D721Med (cell line): ENCODE measurements at places on chromosomes 1 and 21.
A peak's percentile ranks its signal among the peaks of the same experiment; 100 is the strongest.

- DNase-seq = no peak
Observed at GRCh38 chr1:55329091-55329490, 113.9 kb upstream of the USP24 start.

- DNase-seq = no peak
Observed at GRCh38 chr1:40394491-40395172, 21.1 kb downstream of the SMAP2 start.

DNA sequence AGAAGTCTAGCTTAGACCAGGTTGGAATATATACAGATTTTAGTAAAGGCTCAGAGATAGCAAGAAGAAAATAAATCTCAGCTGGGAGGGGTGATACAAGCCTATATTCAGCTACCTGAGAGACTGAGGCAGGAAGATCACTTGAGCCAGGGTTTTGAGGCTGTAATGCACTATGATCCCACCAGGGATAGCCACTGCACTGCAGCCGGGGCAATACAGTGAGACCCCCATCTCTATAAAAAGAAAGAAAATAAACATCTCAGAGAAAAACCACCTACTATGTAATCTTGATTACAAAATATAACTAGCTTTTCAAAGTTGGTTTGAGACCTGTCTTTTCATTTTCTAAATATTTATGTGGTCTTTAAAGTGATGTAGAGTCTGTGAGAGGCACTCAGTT is 47.7 kb downstream of the IL23R start:
- DNase-seq = no peak

GRCh38 chr1:66175098-66175497 is 358.9 kb upstream of the SGIP1 start:
- no peak for DNase-seq

GRCh38 chr1:86776108-86776507 is 71.7 kb downstream of the SH3GLB1 start:
- no peak for DNase-seq

DNA sequence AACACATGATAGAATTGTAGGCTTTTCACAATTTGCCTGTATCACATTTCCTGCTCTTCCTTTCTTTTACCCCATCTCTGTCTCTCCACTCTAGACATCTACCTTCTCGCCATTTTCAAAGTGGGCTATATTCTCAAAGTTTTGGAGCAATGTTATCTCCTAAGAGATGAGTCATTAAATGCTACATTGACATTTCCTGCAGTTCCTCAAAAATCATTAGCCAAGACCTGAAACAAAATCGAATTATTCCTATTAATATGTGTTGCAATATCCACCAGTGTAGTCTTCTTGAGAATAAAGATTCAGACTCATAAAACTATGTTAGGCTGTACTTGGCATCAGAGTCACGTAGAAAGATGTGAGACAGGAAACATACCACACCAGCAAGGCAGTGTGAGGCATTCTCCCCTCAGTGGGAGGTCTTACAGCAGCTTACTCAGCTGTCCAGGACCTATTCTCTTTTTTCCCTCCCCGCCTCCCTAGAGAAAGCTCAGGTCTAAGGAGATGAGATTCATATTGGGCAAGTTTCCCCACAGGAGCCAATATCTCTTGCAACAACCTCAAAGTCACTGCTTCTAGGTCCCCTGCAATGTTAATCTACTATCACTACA is 38.8 kb downstream of the FRRS1 start:
- no peak for DNase-seq

DNA sequence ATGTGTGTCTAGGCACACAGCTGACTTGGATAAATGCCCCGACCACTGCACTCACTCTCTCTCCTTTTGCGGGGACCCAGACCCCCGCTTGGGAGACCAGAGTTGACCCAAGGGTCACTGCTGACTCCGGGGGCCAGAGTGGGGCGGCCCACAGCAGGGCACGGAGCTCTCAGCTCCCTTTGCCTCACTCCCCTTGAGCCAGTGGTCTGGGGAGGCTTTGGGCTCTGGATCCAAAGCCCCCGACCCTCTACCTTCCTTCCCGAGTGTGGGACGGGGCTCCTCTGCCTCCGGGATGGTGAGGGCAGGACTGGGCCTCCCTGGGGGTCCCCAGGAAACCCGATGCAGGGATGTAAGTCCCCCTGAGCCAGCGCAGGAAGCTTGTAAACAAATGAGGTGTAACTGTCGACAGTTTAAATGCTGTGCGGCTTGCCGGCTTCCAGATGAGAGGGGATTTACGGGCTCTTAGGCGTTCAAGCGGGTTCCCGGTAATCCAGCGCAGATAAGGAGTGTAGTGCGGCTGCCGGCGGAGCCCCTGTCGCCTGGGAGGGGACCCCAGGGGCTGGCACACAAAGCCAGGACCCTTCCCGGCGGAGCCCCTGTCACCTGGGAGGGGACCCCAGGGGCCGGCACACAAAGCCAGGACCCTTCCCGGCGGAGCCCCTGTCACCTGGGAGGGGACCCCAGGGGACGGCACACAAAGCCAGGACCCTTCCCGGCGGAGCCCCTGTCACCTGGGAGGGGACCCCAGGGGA is 7.4 kb downstream of the ACTRT2 start:
- DNase-seq = no peak

DNA sequence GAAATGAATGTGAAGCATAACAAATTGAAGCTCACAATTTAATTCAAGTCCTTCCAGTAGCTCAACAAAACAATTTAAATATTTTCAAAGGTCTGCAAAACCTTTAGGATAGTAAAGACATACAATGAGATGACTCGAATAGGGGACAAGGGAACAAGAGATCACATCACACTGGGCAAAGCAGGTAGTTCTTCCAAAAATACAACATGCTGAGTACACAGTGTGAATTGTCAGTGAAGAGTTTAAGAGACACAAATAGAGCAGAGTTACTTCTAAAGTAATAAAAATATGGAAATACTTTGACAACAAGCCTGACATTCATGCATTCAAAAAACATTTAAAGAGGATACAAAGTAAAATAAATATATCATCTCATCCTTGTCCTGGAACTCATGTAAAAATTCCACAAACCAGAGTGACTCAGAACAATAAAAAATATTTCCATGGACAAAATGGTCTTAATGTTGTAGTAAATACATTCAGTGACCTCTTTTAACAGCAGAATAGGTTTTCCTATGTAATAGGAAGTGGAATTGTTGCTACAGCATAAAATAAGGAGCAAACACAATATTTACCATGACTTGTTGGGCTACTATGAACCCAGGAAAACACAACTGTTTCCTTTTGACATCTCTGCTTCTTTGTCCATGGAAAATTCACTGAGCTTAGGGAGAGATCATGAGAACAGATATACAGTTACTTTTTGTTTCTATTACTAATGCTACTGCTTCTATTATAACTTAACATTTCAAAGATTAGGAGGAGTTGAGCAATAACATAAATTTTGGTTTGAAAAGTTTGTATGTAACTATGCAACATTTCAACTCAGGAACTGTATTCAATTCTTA is 83.7 kb upstream of the BCL10 start:
- DNase-seq = no peak

DNA sequence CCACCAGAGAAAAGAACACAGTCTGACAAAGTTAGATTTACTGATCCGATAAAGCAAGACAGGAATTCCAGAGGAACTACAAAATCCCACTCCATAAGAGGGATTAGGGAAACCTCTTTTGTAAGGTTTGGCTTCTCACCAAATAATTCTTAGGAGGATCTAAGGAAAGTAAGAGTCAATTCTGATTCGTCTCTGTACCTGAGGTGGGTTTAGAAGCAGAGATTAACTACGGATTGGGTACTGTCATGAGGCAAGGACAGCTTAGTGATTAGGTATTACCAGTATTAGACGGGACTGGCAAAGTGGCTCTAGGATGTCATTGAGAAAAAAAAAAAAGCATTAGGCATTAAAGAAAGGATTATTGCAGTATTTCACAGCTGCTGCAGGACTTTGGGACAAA is 371.7 kb upstream of the BRINP3 start:
- peak; percentile 24 for DNase-seq

GRCh38 chr1:64823691-64824476 is 79.0 kb downstream of the RAVER2 start:
- DNase-seq = no peak

DNA sequence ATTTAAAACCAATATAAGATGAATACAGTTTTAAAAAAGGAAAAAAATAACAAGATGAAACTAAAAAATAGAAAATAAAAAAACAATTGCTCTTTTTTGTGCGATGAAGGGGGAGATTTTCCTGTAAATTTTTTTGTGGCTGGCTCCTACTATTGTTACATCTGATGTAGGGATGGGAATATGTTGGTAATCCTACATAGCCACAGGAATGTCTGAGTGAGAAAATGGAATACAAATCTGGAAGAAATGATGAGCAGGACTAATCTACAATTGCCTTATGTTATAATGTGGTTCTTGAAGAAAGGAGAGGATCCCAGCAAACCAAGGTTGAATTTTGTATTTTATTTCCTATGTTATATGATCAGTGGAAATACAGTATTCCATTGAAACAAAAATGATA is 40.9 kb downstream of the ATP6V1G3 start:
- no peak for DNase-seq

GRCh38 chr1:207393610-207394009 is 60.5 kb upstream of the CR2 start:
- DNase-seq = no peak

DNA sequence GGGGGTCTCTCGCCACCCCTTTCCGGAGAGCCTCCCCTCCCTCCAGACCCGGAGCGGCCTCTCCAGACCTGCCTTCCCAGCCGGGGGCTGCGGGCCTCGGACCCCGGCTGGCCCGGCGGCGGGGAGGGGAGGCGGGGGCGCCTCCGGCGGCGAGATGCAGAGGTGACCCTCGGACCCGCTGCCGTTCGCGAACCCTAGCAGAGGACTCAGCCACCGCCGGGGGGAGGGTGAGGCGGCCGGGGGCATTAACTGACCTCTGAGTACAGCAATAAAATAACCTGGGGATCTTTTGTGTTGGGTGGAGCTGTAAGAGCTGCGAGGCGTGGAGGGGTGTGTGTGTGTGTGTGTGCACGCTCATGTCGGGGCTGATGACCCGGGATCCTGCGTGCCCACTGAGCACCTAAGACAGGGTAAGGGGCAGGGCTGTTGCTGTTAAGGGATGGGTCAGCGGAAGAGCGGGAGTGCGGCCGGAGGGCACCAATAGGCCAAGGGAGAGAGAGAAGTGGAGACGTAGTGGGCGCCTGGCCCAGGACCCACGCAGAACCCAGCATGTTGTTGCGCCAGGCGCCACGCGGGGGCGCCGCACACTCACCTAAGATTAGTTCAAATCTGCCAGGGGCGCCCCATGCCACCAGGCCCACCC is 6.3 kb downstream of the HAPLN2 start:
- DNase-seq = no peak

- DNase-seq = no peak
Observed at GRCh38 chr1:150507912-150508864, at the start of gene ECM1. ECM1 (plus strand) TSS chr1:150508109; CDS start chr1:150508210, 101 bp downstream.

GRCh38 chr1:119879510-119880434 is 16.5 kb downstream of the ADAM30 start:
- no peak for DNase-seq

- DNase-seq = no peak
Observed at GRCh38 chr1:85344256-85344694, 67.8 kb upstream of the BCL10 start.

DNA sequence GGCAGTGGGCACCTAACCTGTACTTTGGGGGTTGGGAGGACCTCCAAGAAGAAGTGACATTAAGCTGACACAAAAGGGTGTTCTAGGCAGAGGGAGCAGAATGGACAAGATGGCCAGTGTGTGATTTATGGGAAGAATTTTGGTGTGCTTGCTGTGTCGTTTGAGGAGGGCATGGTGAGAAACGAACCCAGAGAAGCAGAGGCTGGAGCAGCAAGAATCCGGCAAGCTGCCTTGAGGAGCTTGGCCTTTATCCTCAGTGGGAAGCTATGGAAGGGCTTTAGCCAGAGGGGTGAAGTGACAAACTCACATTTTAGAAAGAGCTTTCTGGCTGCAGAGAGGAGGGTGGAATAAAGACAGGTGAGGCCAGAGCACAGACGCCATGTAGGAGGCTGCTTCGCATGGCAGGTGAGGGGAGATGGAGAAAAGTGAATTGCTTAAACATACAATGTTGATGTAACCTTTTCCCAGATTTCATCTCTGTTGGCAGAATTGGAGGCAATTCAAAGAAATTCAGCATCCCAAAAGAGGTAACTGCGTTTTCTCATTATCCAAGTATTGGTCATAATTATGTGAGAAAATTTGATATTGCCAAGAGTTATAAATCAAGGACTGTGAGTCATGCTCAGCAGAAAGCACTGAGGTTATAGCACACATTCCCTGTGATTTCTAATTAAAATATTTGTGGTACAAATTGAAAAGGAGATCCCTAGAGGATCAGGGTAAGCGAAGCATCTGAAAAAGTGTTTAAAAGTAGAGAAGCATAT is 26.5 kb downstream of the TRIM45 start:
- no peak for DNase-seq

DNA sequence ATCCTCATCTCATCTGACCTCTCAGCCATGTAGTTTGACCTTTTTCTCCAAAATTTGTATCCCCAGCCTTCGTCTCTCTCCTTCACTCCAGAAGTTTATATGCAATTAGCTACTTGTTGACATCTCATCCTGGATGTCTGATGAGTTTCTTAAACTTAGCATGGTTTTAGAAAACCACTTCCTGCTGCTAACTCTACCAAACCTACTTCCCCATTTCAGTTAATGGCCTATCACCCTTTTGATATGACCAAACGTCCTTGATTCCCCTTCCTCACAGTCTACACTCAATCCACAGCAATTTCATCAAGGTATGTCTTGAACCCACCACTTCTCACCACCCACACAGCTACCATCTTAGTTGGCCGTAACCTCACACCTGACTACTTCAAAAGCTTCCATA is 121.9 kb downstream of the LRRC40 start:
- DNase-seq = no peak

- DNase-seq = no peak
Observed at GRCh38 chr1:247496581-247497285, 38.8 kb upstream of the OR2B11 start.

GRCh38 chr1:12021616-12022015 is 2.3 kb downstream of the MIIP start:
- DNase-seq = no peak

- DNase-seq = no peak
Observed at GRCh38 chr21:40647706-40648105, 199.3 kb downstream of the DSCAM start.

GRCh38 chr21:36282568-36283230 is 37.3 kb upstream of the MORC3 start:
- no peak for DNase-seq

DNA sequence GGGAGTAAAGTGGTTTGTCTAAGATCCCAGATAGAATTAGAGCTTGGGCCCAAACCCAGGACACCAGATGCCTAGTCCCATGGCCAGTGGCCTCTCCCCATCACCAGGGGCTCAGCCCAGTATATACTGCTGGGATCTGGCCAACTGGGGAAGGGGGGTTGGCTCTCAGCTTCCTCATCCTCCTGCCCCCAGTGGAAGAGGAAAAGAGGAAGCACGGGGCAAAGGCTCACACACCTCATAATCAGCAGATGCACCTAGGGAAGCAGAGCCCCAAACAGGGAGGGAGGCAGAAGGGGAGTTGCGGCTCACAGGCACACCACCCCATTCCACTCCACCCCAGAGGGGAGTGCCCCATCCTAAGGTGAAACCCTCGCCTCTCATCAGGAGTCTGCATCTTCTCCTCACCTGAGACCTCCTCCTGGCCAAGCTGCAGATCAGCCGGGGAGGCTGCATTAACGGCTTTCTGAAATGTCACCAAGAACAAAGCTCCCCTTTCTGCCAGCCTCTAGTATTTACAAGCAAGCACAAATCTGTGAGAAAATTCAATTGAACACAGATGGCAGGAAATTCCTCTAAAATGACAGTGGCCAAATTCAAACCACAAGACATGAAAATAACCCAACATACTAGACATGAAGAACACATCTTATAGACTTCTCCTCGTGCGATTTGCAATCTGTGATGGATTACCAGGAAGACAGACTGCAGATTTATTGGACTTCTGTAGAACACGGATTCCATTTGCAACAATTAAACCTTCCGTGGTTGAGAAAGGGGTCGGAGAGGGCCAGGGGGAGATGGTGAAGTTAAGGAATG is 82.8 kb downstream of the GLIS1 start:
- DNase-seq = no peak
